Cardiac muscle cell (in vitro differentiated cells and primary cell): ENCODE measurements at places on chromosomes 2 and 18.
A peak's percentile ranks its signal among the peaks of the same experiment; 100 is the strongest.

DNA sequence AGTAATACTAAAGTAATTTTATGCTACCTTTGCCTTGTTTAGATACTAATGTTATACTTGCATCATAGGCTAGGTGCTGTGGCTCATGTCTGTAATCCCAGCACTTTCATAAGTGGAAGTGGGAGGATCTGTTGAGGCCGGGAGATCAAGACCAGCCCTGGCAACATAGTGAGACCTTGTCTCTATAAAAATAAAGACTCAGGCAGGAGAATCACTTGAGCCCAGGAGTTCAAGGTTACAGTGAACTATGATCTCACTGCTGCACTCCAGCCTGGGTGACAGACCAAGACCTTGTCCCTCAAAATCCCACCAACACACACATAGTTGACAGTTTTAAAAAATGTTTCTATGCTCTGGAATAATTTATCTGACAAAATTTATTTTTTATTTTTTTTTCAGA lies 6.9 kb upstream of the DNAJC27 start:
- no peak for DNase-seq

- no peak for DNase-seq
These were observed 292 bp downstream of the GMPPA start for GRCh38 chr2:219499058-219499307.

GRCh38 chr2:174554529-174555150 lies 43.0 kb downstream of the WIPF1 start:
- no peak for DNase-seq

DNA sequence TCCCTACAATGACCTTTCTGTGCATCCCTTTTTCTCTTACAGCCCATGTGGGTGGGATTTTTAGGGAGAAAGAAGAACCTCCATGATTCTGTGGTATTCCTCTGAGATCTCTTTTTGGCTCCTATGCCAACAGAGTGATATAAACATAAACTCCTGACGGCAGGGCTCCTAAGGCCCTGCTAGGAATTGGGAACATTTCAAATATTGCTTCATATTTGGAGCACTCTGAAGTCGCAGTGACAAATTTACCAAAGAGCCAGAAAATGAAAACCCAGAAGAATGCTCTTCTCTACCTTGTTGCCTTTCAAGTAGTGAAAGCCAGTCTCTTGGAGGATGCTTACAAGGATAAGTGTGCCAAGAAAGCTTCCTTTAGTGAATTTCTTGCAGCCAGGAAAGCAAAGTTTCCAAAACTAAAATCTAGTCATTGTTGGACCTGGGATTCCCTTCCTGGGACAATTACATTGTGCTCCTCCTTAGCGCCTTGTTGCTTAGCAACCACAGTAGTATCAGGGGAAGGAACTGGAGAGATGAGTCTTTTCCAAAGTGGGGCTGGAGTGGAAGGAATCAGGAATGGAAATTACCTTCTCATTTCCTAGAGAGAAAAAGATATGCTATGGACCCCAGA lies 7.3 kb upstream of the SETBP1 start:
- DNase-seq = no peak

DNA sequence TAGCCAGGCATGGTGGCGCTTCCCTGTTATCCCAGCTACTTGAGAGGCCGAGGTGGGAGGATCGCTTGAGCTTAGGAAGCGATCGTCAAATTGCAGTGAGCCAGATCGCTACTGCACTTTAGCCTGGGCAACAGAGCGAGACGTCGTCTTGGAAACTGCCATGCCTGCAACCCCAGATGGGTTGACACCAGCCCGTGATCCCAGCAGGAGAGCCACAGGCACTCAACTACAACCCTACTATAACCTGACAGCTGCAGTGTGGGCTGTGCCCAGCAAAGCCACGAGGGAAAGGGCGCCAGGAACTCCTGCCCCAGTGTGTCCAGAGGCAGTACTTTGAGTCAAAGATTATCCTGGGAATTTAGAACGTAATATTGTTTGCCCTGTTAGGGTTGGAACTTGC lies 85.6 kb downstream of the SS18 start:
- DNase-seq = no peak

DNA sequence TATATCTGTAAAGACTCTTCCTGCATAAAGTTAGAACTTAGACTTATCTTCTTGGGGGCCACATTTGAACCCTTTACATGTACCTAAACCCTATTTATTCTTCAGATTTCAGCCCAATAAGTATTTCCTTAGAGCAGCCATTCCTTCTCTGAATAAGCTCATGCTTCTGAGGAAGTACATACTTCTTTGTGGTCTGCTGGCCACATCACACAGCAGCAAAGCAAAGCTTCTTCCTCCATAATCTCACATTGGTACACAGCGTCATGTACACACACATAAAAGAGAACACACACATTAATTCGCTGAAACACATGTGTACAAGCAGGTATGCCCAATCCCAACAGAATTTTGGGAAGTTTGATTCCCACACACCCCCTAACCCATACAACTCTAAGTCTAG lies 331.0 kb downstream of the CDH2 start:
- peak; percentile 11 for DNase-seq

DNA sequence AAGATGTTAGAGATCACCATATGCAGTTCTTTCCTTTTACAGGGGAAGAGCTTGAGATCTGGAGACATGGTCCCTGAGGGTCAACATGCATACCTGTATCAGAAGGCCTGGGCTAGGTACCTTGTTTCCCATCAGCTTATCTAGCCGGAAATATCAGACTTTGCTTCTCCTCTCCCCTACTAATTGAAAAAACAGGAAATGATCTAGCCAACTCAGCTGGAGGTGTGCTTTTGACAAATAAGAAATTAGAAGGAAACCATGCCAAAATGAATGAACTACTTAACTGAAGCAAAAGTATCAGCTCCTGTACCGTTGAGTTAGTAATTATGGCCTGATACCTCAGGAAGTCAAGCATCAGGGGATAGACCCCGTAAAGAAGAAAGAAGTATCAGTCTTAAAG lies 20.4 kb downstream of the PKP4 start:
- no peak for DNase-seq

- peak; percentile 56 for DNase-seq
These were observed 221.9 kb downstream of the DYM start for GRCh38 chr18:49238433-49239042.

GRCh38 chr2:217756375-217757107 lies 246.3 kb downstream of the TNS1 start:
- DNase-seq = peak; percentile 68

GRCh38 chr2:127733816-127734537 lies 32.7 kb downstream of the SFT2D3 start:
- DNase-seq = peak; percentile 18

- no peak for DNase-seq
These were observed 138.0 kb upstream of the ASB18 start for GRCh38 chr2:236402033-236402790.

DNA sequence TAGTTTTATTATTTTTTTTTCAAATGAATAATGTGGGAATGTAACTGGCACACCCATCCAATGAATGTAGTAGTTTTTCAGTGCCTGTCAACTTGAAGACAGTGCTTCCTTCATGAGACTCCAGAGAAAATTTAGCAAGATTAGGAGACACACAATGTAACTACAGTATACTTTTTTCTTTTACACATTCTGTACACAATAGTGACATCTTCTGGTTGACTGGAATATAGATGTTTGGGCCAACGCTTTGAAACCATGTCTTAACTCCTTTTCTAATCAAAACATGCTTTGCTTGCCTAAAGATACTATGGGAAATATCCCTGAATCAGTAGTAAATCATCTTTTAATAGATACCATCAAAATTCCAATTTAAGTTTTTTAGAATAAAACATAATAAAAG lies 229.5 kb upstream of the ZC3H15 start:
- peak; percentile 55 for DNase-seq

GRCh38 chr2:40260437-40260836 lies 191.5 kb downstream of the SLC8A1 start:
- DNase-seq = no peak

- no peak for DNase-seq
These were observed 16.4 kb upstream of the NFU1 start for GRCh38 chr2:69453475-69454129.

- no peak for DNase-seq
These were observed 20.1 kb upstream of the HTR2B start for GRCh38 chr2:231144896-231145295.

DNA sequence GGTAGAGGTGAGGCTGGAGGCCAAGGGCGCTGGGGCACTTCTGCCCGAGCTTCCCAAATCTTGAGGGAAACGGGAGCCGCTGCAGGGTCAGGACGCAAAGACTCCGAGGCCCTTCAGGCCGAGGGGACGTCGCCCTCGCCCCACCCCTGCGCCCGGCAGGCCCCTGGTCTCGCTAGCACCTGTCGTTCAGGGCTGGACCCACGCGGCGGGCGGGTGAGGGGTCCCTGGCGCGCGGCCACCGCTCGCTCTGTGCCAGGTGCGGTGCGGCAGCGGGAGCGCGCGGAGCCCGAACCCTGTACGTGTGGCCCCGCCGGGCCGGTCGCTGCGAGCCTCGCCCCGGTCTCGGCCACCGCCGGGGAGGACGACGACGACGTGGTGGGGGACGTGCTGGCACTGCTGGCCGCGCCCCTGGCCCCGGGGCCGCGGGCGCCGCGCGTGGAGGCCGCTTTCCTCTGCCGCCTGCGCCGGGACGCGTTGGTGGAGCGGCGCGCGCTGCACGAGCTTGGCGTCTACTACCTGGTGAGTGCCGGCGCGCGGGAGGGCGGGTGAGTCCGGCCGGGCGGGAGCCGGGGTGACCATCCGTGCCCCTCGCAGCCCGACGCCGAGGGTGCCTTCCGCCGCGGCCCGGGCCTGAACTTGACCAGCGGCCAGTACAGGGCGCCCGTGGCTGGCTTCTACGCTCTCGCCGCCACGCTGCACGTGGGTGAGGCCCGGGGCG lies 4.9 kb downstream of the ERFE start:
- no peak for DNase-seq

- DNase-seq = peak; percentile 26
These were observed 170.2 kb downstream of the PRKCE start for GRCh38 chr2:45821558-45822271.

DNA sequence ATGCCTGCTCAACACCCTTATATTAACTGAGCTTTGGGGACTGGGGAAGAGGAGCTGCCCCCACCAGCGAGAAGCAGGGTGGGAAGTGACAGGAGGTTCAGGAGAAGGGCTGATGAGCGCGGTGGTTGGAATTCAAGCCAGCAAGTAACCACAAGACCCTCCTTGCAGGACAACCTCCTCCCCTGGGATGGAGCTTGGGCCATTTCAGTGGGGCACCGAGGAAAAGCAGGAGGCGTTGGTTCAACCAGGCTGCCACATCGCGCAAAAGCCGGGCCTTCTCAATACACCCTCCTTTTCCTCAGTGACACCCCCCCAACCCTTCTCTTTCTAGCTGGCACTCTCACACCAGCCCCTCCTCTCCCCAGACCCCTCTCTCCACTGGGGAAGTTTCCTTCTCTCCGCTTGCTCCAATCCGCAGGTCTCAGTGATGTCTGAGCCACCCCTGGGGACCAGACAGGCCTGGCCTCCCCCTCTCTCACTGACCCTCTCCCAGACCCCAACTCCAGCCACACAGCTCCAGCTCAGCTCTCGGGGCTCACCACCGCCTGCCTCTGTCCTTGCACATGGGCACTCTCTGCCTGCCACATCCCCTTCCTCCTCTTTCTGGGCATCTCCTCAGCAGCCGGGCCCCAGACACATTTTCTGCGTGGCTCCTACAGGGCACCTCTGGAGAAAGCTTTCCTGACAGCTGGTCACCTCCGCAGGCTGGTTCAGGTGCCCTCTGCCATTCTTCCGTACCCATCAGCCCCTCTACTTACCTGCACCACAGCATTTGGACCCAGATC lies 44.5 kb downstream of the KCNF1 start:
- no peak for DNase-seq

GRCh38 chr2:207884127-207884526 lies 114.4 kb upstream of the FZD5 start:
- no peak for DNase-seq

- DNase-seq = no peak
These were observed 21.7 kb downstream of the ADD2 start for GRCh38 chr2:70746094-70746974.

GRCh38 chr2:62743506-62743905 lies 38.0 kb downstream of the EHBP1 start:
- DNase-seq = no peak

- DNase-seq = peak; percentile 32
These were observed 72.4 kb downstream of the CERS6 start for GRCh38 chr2:168528469-168528868.

GRCh38 chr2:128685841-128686496 lies 367.3 kb upstream of the HS6ST1 start:
- no peak for DNase-seq

- no peak for DNase-seq
These were observed 103.8 kb downstream of the PXDN start for GRCh38 chr2:1640301-1641135.

- peak; percentile 25 for DNase-seq
These were observed 21.7 kb upstream of the LRRTM1 start for GRCh38 chr2:80326214-80326613.

GRCh38 chr2:3442185-3442584 lies 62.7 kb downstream of the TRAPPC12 start:
- DNase-seq = no peak

- no peak for DNase-seq
These were observed 252.5 kb upstream of the HNRNPA3 start for GRCh38 chr2:176960061-176960460.

DNA sequence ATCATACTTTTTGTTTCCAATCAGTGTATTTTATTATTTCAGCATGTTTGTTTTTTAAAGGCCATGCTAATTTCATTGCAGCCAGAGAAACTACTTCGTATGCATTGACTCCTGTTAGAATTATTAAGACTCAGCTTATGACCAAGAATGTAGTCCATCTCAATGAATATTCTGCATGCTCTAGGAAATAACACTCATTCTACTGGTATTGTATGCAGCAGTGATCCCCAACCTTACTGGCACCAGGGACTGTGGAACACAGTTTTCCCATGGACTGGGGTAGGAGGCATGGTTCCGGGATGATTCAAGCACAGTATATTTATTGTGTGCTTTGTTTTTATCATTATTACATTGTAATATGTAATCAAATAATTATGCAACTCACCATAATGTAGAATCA lies 356.9 kb downstream of the DSEL start:
- no peak for DNase-seq
